ENCODE measurements at places on chromosomes 1 and 21. TPM values are rescaled to one million over a fixed set of nuclear protein-coding genes. Genes with fewer than 3 reads are reported as not detected.

DNA sequence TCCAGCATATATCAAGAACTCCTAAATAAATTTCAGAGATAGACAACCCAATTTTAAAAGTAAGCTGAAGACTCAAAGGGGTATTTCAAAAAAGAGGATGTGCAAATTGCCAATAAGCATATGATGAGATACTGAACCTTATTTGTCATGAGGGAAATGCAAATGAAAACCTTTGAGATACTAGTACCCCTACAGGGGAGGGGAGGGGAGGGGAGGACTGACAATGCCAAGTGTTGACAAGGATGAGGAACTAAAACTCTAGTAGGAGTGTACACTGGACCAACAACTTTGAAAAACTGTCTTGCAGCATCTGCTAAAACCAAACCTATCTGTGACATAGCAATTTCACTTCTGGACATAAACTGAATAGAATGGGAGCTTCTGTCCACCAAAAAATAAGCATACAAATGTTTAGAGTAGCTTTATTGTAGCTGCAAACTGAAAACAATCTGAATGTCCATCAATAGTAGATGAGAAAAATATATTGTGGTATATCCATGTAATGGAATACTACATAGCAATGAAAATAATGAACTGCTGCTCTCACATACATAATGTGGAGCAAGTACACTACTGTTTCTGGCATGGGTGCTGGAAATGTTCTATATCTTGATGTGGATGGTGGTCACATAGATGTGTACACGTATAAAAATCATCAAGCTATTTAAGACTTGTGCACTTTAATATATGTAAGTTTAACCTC, 57.2 kb downstream of the CDK18 start:
- no peak for DNase-seq

GRCh38 chr1:6239213-6239752, 3.5 kb upstream of the ICMT start:
- DNase-seq = peak; percentile 56

The PIGR gene
- not detected for polyA plus RNA-seq

GRCh38 chr1:119646521-119647227, 1.4 kb downstream of the ZNF697 start:
- DNase-seq = peak; percentile 21

DNA sequence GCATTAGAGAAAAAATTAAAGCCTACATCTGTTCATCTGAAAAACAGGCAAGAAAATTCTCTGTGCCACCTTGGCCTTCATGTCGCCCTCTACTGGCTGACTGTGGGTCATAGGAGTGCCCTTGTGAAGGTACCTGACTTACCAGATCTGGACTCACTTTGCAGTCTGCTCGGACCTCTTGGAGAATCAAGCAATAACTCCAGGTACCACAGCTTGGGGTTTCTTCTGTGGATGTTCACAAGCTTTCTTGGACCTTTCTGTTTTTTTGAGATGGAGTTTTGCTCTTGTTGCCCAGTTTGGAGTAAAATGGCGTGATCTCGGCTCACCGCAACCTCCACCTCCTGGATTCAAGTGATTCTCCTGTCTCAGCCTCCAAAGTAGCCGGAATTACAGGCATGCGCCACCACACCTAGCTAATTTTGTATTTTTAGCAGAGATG, 2.4 kb upstream of the PRAMEF18 start:
- no peak for DNase-seq

- DNase-seq = no peak
Observed at GRCh38 chr1:34685225-34685624, 69.6 kb upstream of the GJB5 start.

The CCT8 gene
- 144 TPM for polyA plus RNA-seq

DNA sequence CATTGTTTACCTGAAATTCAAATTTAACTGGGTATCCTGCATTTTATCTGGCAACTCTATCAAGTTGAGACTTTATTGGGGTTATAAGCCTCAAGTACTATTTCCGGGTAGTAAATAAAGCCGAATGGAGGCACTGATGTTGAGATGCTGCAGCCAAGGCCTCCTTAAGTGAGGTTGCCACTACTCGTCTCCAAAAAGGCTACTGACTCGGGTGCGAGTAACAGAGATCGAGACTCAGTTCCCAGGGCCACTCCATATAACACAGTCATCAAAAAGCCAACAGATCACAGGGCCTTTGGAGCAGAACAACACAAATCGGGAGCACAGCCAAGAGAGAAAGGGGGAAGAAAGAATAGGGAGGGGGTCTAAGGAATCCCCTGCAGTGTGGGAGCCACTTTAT, 524 bp downstream of the COPA start:
- no peak for DNase-seq

GRCh38 chr1:198903621-198904020, 264.8 kb downstream of the PTPRC start:
- DNase-seq = no peak

The FLG2 gene
- polyA plus RNA-seq = not detected

DNA sequence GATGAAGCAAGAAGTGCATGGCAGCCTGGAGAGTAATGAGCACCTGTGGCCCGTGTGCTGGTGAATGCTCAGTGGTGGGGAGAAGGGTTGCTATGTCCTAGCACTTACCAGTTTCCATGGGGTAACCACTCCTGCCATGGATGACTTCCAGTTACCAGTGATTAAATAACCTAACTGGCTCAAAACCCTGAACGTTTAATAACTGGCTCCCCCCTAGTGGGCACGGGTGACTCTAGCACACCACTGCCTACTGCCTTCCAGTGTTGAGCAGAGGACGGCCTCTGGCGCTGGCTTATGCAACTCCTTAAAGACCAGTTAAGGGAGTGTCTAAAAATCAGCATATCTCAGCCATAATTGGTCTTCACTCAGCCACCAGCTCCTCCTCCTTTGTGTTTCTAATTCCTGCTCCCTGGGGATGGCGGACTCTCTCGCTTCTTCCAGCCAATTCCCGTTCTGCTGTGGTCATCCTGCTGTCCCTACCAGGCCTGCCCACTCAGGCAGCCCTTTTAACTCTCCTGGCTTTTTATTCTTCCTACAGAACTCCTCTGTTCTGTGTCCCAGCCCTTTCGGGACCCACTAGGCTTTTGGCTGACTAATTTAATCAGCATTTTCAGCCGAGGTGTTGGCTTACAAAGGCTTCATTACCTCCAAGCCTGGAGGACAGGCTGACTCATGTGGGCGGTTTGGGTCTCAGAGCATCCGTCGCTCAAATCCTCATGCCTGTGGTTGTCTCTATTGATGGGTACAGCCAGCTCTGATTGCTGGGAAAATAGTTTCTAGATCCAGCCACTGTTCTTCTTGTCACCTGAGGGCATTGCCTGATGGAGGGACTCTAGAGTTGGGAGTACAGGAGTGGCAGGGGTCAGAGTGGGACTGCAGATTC, 332.4 kb downstream of the CAMTA1 start:
- peak; percentile 91 for DNase-seq

- no peak for DNase-seq
Observed at GRCh38 chr1:174174461-174175329, 15.4 kb downstream of the RABGAP1L start.

DNA sequence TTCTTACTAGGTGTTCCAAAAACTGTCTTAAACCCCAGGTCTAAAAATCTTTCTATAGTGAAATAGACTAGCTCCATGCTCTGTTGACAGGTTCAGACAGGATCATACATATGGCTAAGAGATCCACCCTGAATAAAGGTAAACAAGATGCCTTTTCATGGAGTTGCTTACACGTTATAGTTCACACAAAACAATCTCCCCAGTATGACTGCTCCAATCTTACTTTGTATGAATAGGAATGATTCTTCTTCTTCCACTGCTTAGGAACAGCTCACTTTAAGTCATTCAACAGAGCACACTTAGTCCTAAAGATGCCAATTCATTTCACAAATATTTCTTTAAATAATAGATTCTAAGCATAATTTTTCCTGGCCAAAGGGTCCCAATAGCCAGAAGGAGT, 16.0 kb downstream of the ELK4 start:
- no peak for DNase-seq

DNA sequence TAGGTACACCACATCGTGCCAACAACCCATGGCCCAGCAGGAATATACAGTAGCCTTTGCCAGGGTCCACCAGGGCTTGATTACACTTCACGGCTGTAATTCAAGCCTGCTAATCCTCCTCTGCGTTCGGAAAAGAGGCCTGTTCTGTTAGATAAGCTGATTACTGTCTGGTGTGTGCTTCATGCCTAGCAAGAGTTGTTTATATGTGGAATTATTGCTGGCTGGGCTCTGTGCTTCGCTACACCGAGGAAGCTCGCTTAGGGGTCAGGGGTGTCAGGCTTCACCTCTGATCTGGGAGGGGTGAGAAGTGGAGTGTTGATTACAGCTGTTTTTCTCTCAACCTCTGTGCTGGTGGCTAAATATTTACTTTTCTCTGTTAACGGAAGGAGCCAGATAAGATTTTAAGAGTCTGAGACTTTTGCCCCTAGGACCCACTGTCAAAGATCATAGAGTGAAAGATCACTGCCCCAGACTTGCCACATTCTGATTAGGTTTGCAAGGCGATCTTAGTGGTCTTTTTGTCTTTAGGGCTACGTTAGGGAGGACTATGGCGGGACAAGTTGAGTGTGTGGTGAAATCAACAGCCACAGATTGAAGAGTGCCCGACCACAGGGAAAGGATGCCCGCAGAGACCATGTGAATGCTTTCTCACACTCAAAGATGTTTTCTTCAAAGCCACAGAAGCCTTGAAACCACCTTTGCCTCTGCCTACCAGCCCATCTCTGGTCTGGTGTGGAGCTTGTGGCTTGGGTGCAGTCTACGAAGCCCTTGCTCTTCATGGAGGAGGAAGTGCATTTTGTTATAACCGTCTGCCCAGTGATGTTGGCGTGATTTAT, 216.1 kb downstream of the PBX1 start:
- peak; percentile 41 for DNase-seq

DNA sequence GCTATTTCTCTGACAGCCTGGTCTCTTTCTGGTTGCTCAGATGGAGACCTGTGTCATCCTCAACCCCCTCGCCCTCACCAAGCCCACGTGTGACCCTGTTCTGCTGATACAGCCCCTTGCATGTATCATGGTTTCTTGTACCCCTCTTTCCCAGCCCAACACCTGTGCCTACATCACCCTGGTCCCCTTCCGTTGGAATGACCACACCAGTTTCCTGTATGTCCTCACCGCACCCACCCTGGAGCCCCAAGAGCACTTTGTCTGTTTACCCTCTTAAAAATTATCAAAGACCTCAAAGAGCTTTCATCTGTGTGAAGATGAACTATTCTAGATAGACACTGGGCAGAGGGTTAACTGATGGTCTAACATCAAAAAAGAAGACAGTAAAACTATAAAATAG, 179.5 kb downstream of the GALNT2 start:
- DNase-seq = no peak

The SLAMF8 gene
- polyA plus RNA-seq = 0.97 TPM

DNA sequence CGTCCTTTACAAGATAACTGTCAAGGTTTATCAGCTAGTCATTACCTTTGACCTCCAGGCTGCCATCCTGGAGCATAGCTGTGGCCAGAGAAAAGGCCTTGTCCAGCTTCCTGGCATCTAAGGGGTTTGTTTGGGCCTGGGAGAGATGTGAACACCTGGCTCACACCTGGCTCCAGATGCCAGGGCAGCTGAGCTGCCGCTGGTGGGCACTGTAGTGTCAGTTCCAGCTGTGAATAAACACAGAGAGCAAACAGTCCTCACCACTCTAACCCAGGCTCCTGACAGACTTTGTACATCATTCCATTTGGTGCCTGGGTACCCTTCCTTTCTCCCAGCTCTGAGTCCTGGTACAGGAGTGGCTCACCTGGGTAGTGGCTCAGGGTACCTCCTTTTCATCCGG, 14.3 kb upstream of the KCNA10 start:
- no peak for DNase-seq

DNA sequence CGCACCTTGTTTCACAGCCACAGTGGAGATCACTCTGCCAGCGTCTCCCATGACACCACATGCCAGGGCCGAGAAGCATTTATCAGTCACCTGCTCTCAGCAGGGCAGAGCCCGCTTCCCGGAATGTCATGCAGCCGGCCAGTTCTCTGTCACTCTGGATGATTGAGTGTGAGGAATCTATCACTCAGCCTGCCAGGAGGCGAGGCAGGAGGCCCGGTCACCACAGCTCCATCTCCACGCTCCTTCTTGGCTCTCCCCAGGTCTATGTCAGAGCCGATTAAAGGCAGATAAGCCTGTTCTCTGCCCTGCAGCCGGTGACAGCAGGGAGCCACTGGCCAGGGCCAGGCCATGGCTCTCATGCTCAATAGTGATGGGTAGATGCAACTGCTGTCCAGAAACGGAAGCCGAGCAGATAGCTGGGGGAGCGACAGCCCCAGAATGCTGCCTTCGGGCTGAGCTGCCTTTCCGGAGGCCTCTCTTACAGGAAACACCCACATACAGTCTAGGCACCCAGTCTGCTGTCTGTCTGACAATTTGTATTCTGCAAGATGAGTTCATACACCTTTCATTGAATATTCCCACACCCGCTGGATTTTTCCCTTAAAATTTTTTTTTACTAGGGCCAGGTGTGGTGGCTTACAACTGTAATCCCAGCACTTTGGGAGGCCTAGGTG, 64.1 kb downstream of the ACTL8 start:
- DNase-seq = no peak

DNA sequence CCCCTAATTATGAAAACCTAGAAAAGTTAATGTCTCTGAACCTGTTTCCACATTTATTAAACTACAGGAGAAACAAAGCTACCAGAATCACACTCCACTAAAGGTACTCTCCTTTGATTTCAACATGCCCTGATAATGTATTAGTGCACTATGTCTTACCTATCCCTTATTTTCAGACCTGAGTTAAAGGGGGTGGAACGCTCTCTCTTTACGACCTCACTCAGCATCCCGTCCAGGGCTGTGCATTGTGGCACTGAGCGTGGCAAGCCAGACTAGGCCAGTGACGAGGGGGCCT, 678 bp downstream of the LSM10 start:
- DNase-seq = no peak

GRCh38 chr1:121595089-121595488, 410.3 kb downstream of the SRGAP2C start:
- DNase-seq = no peak

GRCh38 chr21:46357684-46358425, 33.9 kb downstream of the PCNT start:
- DNase-seq = no peak

The OR2AK2 gene
- not detected for polyA plus RNA-seq

- no peak for DNase-seq
Observed at GRCh38 chr1:225572422-225572821, 80.5 kb downstream of the ENAH start.

The ZMYND12 gene
- polyA plus RNA-seq = 6.8 TPM

GRCh38 chr1:159315381-159315780, 13.2 kb downstream of the FCER1A start:
- DNase-seq = no peak

DNA sequence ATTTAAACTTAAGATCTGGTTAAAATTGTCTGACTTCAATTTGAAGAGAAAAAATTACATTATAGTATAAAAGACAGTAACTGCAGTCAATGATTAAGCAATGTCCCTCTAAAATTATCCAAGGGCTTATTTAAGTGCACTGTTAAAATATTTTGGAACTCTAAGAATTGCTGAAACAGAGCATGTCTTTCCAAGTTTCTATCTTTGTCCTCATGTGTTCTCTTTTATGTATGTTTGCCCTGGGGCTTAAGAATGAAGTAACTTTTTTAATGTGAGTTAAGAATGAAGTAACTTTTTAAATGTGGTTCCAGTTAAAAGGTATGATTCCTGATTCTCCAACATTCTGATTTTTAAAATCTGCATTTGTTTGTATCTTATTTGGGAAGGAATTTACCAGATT, 69.0 kb upstream of the MARK1 start:
- DNase-seq = no peak
